ENCODE measurements at places on chromosomes 7 and 10. TPM values are rescaled to one million over a fixed set of nuclear protein-coding genes. Genes with fewer than 3 reads are reported as not detected.
A peak's percentile ranks its signal among the peaks of the same experiment; 100 is the strongest.

DNA sequence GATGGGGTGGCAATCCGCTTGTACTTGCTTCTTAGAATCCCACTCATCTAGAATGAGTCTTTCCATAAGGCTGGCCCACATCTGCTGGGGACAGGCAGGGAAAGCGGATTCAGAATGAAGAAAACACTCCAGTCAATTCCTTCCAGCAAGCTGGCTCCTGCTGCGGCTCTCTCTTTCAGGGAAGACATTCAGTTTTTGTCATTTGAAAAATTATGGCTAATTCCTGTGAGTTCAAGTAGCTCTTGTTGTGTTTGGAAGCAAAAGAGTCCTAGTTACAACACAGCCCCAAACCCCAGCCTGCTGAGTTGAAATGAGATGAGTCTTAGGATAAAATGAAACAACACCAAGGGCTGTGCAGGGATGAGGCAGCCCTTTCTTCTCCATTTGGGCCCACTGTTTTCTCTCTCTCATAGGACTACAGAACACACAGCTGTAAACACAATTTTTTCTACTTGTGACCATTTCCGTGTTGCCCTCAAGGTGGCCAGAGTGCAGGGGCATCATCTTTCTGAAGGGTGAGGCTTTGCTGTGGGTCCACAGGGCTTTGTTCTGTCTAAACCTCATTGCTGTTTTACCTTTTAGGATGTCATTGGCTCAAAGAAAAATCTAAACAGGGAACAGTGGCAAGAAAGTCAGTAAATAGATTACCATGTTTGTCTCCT lies 90.8 kb upstream of the EEPD1 start:
- no peak for DNase-seq

DNA sequence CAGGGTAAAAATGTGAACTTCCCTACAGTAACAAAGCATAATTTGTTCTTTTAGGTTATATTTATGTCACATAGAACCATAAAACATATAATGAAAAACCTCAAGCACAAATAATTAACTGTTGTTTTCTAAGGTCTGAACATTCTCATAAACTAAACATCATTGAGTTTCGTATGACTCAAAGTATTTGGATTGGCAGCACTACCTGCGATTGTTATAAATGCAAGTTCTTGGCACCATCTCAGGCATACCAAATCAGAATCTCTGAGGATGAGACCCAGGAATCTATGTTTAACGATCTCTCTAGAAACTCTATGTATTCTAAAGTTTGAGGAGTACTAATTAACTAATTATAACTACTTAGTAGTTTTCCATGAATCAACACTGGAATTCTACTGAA lies 22.5 kb downstream of the ORC5 start:
- DNase-seq, result no peak

Gene GARIN1A
- 0.26 TPM for total RNA-seq

- DNase-seq, result no peak
Observed at GRCh38 chr10:35387768-35388167, 51.5 kb downstream of the CCNY start.

DNA sequence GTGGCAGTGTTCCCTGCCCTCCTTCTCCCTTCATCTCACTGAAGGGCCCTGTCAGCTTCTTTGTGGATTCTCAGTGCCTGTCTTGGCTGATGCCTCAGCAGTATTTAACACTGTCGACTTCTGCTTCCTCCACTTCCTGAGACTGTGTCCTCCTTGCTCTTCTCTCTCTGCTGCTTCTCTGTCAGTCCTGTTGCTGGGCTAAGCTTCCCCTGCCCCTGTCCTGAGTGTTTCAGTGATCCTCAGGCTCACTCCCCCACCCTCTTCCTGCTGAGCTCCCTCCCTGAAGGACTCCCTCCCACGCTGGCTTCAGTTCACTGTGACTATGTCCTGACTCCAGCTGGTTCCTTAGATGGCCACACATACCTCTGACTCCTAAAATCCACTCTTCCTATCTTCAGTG lies 64.9 kb downstream of the CREM start:
- DNase-seq, result no peak

GRCh38 chr10:129465796-129466702 lies 992 bp upstream of the MGMT start:
- no peak for DNase-seq

GRCh38 chr7:2023877-2024566 lies 208.7 kb downstream of the MAD1L1 start:
- DNase-seq, result no peak

DNA sequence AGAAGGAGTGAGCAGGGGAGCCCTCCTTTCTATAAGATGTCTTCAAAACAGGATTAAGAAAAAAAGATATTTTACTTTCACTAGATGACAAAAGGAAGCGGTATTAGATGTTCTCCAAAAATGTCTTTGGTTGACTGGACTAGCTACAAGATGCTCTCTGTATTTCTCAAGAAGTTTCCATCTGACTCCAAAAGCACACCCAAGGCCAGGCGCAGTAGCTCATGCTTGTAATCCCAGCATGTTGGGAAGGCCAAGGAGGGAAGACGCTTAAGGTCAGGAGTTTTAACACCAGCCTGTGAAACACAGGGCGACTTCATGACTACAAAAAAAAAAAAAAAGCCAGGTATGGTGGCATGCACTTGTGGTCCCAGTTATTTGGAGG lies 84.5 kb downstream of the PIP4K2A start:
- no peak for DNase-seq

DNA sequence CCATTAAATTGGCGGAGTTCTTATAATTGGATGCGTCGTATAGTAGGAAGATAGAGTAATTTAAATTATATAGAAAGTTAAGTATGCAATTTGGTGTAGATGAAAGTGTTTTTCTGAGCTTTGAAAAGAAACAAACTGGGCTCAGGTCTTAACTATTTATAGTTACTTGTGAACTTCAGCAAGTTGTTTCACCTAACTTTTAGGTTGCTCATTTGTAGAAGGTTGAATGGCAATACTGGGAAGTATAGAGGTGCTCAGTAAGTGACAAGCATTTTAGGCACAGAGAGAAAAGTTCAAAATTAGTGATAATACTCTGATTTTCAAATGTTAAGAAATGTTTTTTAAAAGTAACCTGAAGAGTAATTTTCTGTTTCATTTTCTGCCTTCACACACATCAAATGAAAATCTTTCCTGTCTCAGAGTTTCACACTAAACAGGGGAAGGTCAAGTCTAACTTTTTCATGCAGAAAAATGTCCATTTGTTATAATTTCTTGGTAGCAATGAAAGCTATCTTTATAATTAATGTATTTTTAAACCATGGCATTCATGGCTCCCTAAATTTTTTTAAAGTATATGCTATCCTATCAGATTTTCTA lies 146.5 kb downstream of the PHF14 start:
- DNase-seq, result no peak

- DNase-seq, result no peak
Observed at GRCh38 chr10:76086761-76087639, 655.6 kb downstream of the LRMDA start.

DNA sequence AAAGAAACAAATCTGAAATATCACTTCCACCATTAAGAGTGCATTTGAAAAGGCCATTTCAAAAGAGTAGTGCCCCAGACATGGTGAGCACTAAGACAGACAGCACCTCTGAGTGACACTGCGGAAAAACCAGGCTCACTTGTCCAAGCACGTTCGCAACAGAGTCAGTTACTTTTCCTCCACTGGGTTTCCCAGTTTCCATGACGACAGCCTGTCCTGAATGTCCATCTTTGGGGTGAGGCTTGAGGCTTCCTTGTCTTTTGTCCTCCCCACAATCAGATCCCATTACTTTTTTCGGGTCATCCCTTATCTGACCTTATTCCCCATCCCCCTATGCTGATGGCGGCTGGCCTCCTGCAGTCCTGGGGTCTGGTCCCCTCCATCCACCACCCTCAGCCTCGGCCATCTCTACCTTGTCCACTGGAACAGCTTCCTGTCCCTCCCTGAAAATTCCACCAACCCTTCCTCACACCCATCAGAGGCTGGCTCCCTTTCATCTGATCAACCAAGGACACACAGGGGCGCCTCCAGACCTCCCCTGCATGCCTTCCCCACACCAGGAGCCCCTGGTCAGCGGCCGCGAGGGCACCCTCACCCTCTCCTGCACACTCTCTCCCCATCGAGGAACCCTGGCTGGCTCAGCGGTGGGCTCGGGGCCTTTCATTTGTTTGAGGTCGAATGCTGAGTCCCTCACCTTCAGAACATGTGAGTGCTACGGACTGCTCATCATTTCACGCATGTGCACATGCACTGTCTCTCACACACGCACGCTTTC lies 363.6 kb downstream of the DNAJB6 start:
- no peak for DNase-seq

Gene AKR1C1
- total RNA-seq, result 0.79 TPM

DNA sequence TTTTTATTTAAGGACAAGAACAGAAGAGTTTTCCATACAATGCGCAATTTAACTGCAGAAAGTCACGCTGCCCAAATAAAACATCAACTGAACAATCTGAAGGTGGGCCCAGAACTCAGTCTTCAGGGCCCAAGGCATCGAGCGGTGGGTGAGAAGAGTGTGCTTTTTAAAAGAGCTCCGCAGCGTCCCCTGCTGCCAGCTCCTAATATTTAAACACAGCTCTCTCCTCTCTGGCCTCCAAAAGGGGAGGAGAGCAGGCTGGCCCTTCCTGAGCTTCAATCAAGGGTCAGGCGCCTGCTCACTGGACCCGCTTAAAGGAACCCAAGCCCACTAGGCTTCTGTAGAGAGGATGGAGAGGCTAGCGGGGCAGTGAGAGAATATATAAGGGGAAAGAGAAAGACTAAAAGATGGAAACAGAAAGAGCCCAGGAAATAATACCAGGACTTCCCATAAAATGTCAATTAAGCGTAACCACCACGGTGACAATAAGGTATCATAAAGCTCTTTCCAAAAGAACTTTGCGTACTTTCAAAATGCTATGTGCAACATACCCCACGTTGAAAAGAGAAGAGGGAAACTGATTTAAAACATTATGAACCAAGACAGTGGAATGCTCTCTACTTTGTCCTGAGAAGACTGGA lies 2.8 kb downstream of the FAM53B start:
- peak; percentile 84 for DNase-seq

GRCh38 chr7:50210706-50211115 lies 93.8 kb upstream of the IKZF1 start:
- DNase-seq, result peak; percentile 35

GRCh38 chr10:61821693-61822092 lies 79.8 kb upstream of the ARID5B start:
- DNase-seq, result no peak

DNA sequence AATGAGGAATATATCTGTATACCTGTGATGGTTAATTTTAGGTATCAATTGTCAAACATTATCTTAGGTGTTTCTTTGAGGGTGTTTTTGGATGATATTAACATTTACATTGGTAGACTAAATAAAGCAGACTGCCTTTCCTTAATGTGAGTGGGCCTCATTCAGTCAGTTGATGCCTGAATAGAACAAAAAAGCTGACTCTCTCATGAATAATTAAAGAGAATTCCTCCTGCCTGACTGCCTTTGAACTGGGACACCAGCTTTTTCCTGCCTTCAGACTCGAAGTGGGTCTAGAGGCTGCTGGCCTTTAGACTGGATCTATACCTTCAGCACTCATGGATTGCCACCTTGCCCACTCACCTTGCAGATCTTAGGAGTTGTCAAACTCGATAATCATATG lies 117.9 kb upstream of the TMEM168 start:
- DNase-seq, result no peak

Gene PRF1
- 265 TPM for total RNA-seq

- DNase-seq, result no peak
Observed at GRCh38 chr10:121179006-121179405, 327.8 kb downstream of the WDR11 start.

Gene LRRD1
- total RNA-seq, result not detected

GRCh38 chr10:84290235-84290634 lies 38.2 kb upstream of the CCSER2 start:
- DNase-seq, result no peak

- no peak for DNase-seq
Observed at GRCh38 chr10:10589540-10590303, 427.9 kb upstream of the CELF2 start.

GRCh38 chr7:474605-475424 lies 44.8 kb downstream of the PDGFA start:
- DNase-seq, result no peak

- DNase-seq, result no peak
Observed at GRCh38 chr10:130933008-130933390, 378.5 kb downstream of the TCERG1L start.

Gene NDUFB2
- total RNA-seq, result 221 TPM

DNA sequence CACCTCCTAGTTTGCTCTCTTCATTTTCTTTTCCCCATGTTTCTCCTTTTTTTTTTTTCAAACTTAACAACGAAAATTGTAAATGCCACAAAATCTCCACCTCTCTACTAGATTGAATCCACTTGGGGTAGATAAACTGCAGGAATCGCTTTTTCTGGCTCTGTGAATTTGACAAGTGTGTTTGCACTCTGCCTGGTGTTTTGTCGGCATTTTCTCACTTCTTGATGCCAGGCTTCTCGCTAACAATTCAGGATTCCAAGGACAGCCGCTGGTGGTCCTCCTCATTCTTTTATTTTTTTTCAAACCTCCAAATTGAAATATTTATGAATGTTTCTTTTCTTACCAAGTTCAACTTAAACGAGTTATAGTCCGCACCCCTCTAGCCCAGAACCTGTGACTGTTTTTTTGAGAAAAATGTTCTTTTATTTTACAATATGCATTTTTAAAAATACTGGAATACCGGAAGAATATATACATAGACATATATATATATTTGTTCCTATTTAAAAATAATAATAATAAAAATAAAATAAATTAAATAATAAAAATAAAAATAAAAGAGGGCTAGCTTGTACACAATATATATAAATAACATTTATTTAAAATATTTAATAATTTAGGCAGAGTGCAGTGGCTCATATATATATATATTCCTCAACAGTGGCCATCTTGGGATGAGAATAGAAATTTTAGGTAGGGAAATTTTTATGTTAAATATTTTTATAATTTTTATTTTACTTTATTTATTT lies 538.8 kb downstream of the TYW1 start:
- DNase-seq, result no peak

- no peak for DNase-seq
Observed at GRCh38 chr7:123975084-123975483, 50.0 kb downstream of the SPAM1 start.

All from activated CD8-positive, alpha-beta T cell treated with anti-CD3 and anti-CD28 coated beads, Interleukin-2, amount 10 ng/mL, durations not matched to agents 7 days and 5 days (primary cell).